ENCODE measurements at places on chromosomes 7 and 10.

DNA sequence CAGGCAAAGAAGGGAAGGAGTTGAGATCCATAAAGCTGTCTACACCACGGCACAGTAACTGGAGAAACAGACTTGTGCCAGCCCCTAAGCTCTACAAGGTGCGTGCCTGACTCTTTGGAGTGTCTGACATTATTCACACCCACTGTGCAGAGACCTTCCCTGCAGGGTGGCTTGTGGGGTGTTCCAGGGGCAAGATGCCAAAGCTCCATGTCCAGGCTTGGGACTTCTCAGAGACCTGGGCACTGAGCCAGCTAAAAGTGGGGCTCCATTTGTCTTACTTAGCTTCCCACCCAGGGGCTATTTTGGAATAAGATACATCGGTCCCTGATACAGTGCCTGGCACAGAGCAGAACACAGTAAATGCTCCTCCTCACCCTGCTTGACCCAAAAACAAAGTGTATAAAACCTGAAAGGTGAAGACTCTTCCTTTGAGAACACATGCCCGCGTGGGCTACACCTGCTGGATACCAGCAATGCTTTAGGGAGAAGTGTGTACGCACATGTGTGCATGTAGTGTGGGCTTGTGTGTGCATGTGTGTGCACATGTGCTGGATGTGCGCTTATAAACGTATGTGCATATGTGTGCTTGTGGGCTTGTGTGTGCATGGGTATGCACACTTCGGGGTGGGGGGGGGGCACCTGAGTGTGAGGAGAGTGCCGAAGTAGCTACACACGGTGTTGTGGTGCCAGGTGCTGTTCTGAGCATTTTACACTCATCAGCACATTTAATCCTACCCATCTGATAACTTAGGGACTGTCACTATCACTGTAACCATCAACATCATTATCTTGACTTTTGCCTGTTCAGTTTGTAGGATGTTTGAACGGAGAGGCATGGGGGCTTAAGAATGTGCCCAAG is 143.0 kb downstream of the ARHGAP22 start:
- no peak for DNase-seq

GRCh38 chr7:106176414-106177299 is 64.5 kb upstream of the SYPL1 start:
- DNase-seq, result peak; percentile 70

GRCh38 chr7:42869131-42870020 is 42.5 kb downstream of the C7orf25 start:
- peak; percentile 14 for DNase-seq

DNA sequence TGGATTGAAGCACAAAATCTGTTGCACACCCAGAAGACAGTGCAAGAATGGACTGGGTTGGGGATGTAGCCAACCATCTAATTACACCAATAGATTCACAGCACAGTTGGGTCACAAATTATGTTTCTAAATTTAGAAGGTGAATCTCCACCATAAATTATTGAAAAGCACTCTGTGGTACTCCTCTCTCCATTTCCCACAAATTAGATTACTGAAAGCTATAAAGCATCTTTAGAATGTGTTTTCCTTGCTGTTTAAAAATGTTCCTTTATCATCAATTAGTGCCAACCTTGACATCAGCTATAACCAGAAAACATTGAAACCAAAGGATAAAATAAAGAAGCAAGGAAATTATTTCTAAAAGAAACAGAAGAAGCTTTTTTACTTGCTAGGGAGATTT is 39.9 kb upstream of the HDAC9 start:
- DNase-seq, result no peak

- no peak for DNase-seq
Observed at GRCh38 chr7:126426652-126427051, 826.1 kb downstream of the GRM8 start.

DNA sequence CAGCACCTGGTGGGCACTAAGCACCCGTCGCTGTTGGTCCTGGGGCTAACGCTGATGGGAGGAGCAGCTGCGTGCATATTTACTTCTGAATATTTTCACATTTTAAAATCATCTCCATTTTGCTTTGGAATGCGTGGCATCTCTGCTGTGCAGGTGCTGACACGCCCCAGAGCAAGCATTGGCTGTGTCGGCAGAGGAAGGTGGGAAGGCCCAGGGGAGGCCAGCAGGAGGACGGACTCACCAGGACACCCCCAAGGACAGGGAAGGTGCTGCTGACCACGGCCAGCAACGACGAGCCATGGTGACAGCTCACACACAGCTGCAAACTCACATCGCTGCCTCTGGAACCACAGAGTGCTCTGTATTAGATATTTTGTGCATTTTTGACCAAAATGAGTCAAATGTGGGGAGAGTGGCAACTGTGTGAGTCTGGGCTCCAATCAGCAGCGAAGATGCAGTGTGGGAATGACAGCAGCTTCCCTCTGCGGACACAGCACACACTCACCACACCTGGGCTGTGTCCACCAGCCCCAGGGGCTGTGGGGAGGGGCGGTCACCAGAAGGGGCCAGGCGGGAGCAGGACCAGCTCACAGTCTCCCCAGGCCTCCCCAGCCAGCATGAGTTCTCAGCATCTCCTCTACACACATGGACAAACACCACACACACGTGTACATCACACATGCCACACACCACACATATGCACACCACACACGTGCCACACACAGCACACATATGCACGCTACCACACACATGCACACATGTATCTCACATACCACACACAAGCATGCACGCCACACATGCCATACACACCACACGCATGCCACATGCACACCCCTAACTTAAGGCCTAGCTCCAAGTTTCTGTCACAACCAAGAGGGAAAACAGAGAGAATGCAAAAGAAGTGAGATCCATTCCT is 58.2 kb downstream of the PTPRN2 start:
- no peak for DNase-seq
